ENCODE measurements at places on chromosomes 1 and 21.

DNA sequence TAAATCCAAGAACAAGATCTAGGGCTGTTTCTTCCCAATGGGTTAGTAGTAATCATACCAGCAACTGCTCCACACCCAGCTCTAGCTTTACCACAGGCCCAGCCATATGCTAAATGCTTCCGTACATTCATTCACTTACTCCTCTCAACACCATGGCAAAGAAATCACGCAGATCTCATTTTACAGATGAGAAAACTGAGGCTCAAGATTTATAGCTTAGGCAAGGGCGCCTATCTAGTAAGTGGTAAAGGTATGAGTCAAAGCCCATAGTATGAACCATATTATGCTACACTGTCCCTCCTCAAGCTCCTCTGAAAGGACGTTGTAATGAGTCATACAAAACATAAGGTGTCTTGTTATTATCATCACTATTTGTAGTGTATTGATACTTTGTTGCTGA is 82.2 kb downstream of the NIBAN1 start:
- H3K27ac ChIP-seq, result no peak overlapping the region
- no peak overlapping the region for H3K4me3 ChIP-seq

DNA sequence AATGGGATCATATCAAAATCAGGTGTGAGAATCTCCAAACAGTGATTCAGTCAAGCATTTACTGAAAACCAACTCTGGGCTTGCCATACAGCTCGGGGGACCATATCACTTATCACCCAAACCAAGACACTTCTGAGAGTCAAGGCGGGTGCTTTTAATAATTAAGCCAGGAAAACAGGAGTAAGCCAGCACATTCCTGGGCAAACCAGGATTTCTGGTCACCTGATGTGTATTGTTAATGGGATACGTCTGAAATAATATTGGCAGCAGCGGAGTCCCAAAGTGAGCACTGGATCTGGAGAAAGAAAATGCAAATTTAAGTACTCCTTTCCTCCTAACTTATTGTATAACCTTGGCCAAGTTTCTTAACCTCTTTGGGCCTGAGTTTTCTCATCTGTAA is 17.6 kb downstream of the OSCP1 start:
- no peaks in the 10 kb centered on the region for H3K4me1 ChIP-seq
- no peak for DNase-seq
- H3K27me3 ChIP-seq, result no peaks in the 10 kb centered on the region
- H3K27ac ChIP-seq, result no peak overlapping the region
- no peak overlapping the region for H3K4me3 ChIP-seq

GRCh38 chr21:45354970-45355369 is 50.0 kb upstream of the COL18A1 start:
- H3K36me3 ChIP-seq, result no peaks in the 10 kb centered on the region
- peaks cover 18% of the 10 kb centered on the region for H3K4me1 ChIP-seq
- DNase-seq, result no peak
- no peak overlapping the region for H3K4me3 ChIP-seq

DNA sequence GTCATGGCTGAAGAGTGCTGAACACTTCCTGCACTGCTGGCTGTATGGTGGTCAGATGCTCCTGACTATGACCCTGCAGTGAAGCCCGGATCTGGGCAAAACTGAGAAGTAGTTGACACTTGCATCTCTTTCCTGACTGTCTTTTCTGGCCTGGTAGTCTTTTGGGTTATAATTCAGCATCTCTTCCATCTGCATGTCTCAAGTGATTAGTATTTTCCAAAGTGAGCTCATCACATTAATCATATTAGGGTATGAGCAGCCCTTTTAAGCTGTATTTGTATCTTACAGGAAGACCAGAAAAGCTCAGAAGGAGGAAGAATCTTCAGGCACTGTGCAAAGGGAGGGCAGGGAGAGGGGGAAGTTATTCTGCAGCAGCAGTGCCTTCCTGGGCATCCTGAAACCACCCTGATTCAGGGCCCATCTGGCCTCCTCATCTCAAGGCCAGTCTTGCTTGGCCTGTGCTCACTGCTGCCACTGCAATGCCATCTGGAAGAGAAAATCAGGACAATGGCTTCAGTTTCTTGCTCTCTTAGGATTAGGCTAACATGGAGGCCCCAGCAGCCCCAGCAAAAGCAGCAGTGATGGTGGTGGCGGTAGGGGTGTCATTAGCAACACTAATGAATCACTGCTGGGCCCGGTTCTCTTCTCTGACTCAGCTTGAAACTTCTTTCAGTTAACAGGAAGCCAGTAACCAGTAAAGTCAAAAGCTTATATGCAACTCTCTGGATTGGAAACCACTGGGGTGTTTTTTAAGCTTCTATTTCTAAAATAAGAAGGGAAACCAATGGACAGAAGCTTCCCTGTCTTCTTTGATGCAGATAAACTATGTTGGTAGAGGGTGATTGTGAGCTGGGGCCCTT is 63.3 kb upstream of the WDR26 start:
- no peaks in the 10 kb centered on the region for H3K27me3 ChIP-seq
- H3K36me3 ChIP-seq, result no peaks in the 10 kb centered on the region
- peaks cover 11% of the 10 kb centered on the region for H3K4me1 ChIP-seq
- no peak for DNase-seq
- H3K4me3 ChIP-seq, result no peak overlapping the region

DNA sequence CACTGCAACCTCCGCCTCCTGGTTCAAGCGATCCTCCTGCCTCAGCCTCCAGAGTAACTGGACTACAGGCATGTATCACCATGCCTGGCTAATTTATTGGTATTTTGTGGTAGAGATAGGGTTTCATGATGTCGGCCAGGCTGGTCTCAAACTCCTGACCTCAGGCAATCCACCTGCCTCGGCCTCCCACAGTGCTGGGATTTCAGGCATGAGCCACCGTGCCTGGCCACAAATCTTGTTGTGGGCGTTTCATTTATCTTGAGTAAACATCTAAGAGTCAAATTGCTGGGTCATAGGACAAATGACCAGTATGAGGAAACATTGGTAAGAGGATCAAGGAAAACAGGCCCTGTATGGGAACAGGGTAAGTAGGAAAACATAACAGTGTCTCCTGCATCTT is 17.9 kb downstream of the TMEM200B start:
- no peak for DNase-seq
- H3K27me3 ChIP-seq, result no peaks in the 10 kb centered on the region
- H3K4me3 ChIP-seq, result no peak overlapping the region
- no peak overlapping the region for H3K27ac ChIP-seq
- no peaks in the 10 kb centered on the region for H3K4me1 ChIP-seq
- no peaks in the 10 kb centered on the region for H3K36me3 ChIP-seq

DNA sequence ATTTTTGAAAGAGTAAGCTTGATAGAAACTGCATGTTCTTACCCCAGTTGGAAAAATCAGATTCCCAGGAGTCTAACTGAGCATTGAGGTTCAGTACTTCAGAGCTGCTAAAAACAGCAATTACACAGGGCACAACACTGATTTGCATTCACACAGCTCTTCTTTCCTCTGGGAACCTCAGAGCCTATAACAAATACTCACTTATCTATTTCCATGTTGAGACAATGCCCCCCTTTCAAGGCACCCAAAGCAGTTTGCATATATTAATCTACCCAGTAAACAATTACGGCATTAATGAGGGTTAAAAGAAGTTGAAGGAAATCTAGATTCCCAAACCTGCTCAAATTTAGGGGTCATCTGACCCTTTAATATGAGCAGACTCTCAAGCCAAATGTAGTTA is 126.9 kb upstream of the SLC35F3 start:
- no peaks in the 10 kb centered on the region for H3K36me3 ChIP-seq
- H3K27ac ChIP-seq, result no peak overlapping the region
- H3K4me1 ChIP-seq, result no peaks in the 10 kb centered on the region
- DNase-seq, result no peak

DNA sequence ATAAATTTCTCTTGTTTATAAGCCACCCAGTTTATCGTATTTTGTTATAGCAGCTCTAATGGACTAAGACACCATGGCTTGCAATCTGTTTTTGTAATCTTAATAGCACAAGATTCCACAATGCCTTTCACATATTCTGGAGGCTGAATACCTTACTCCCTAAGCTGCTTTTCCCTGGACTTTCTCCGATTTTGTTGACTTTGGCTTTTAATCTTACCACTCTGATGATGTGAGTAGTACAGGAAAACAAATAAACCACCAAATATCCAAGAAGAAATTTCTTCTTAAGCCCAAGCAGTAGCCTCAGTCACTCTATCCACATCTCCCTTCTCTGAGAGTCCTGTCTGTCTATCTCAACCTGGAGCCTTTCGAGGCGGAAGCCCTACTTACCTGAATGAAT is 838.6 kb downstream of the LTN1 start:
- no peak overlapping the region for H3K27ac ChIP-seq
- no peak for DNase-seq
- no peaks in the 10 kb centered on the region for H3K36me3 ChIP-seq

- DNase-seq, result no peak
- peaks cover 3% of the 10 kb centered on the region for H3K4me1 ChIP-seq
- no peak overlapping the region for H3K27ac ChIP-seq
- H3K4me3 ChIP-seq, result no peak overlapping the region
- no peaks in the 10 kb centered on the region for H3K27me3 ChIP-seq
Observed at GRCh38 chr1:83559129-83559840, 439.6 kb downstream of the TTLL7 start.

DNA sequence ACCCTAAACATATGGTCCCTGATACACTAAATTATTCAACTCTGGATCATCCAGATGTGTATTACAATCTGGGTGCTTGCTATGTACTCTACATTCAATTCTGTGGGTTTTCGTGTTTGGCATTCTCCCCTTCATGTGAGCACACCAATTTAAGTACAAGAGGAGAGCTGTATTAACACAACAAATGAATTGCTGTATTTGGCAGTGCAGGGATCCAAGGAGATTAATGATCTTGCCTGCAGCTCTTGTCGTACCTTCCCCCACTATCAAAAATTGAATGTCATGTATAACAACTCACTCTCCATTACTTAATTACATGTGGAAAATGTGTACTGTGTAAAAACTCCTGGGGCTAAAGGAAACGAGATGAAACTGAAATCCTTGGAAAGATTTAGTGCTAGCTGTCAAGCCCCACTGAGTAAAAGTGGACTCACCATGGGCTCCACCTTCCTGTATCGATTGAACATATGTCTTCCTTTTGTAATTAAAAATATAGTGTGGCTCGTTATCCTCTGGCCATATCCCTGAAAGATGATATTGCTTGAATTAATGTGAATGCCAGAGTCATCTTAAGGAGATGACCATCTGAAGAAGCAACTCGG is 172.2 kb upstream of the L1TD1 start:
- no peak overlapping the region for H3K27ac ChIP-seq
- no peak for DNase-seq
- H3K36me3 ChIP-seq, result no peaks in the 10 kb centered on the region
- no peaks in the 10 kb centered on the region for H3K27me3 ChIP-seq
- no peaks in the 10 kb centered on the region for H3K4me1 ChIP-seq

DNA sequence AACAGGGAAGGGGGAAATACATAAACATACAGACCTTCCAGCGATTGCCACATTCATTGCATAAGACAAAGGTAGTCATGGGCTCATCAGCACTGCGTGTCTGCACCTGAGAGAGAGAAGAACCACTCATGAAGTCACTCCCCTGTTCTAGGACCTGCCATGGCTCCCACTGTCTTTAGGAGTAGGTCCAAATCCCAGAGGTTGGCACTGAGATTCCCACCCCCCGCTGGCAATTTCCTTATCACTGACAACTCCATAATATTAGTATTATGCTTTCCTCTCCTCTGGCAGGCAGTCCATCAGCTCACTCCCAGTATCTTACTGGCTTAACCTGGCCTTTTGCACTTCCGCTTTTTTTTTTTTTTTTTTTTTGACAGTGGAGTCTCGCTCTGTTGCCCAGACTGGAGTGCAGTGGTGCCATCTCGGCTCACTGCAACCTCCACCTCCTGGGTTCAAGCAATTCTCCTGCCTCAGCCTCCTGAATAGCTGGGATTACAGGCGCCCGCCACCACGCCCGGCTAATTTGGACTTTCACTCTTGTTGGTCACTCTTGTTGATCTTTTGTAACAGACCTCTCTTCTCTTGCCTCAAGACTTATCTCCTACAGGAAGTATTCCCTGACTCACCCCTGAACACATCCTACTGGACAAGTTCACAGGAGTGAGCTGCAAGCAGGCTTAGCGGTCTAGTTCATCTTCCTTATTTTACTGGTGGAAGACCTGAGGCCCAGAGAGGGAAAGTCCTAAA is 14.8 kb upstream of the ZNF436 start:
- peaks cover 10% of the 10 kb centered on the region for H3K4me1 ChIP-seq
- no peak for DNase-seq
- no peaks in the 10 kb centered on the region for H3K27me3 ChIP-seq
- no peak overlapping the region for H3K27ac ChIP-seq
- no peak overlapping the region for H3K4me3 ChIP-seq
- H3K36me3 ChIP-seq, result no peaks in the 10 kb centered on the region

DNA sequence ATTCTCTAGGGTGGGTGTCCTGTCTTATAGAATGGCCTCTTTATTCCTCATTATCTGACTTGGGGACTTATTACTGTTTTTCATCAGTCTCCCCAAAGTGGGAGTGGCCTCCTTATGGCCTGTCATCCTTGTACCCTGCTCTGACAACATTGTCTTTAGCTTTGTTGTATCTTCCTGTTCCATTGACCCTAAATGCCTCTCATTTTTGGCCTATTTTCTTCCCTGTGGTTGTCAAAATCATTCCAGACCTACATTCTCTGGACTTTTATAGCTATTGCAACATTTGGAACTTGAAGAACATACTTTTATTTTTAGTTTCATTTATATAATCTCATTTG is 9.7 kb downstream of the SFT2D2 start:
- no peak overlapping the region for H3K27ac ChIP-seq
- H3K4me3 ChIP-seq, result no peak overlapping the region
- peaks cover 3% of the 10 kb centered on the region for H3K4me1 ChIP-seq

GRCh38 chr1:177145106-177146070 is 19.1 kb downstream of the ASTN1 start:
- H3K4me3 ChIP-seq, result no peak overlapping the region
- no peak overlapping the region for H3K27ac ChIP-seq
- no peak for DNase-seq
- H3K4me1 ChIP-seq, result peaks cover 2% of the 10 kb centered on the region
- H3K36me3 ChIP-seq, result no peaks in the 10 kb centered on the region

GRCh38 chr1:63063367-63063766 is 259.0 kb upstream of the FOXD3 start:
- H3K36me3 ChIP-seq, result no peaks in the 10 kb centered on the region
- no peaks in the 10 kb centered on the region for H3K4me1 ChIP-seq
- no peak overlapping the region for H3K27ac ChIP-seq
- no peak for DNase-seq

- no peak for DNase-seq
- H3K27ac ChIP-seq, result no peak overlapping the region
- H3K4me1 ChIP-seq, result peaks cover 5% of the 10 kb centered on the region
- H3K27me3 ChIP-seq, result no peaks in the 10 kb centered on the region
Observed at GRCh38 chr1:21652937-21653743, 16.0 kb downstream of the RAP1GAP start.

GRCh38 chr21:29671728-29672127 is 268.1 kb downstream of the GRIK1 start:
- no peaks in the 10 kb centered on the region for H3K4me1 ChIP-seq
- H3K36me3 ChIP-seq, result no peaks in the 10 kb centered on the region
- no peaks in the 10 kb centered on the region for H3K27me3 ChIP-seq
- H3K4me3 ChIP-seq, result no peak overlapping the region
- no peak for DNase-seq

GRCh38 chr1:201176940-201177339 is 13.7 kb upstream of the IGFN1 start:
- no peak overlapping the region for H3K27ac ChIP-seq
- no peak for DNase-seq
- H3K36me3 ChIP-seq, result no peaks in the 10 kb centered on the region
- H3K4me3 ChIP-seq, result no peak overlapping the region
